ENCODE measurements at places on chromosomes 3 and 15. TPM values are rescaled to one million over a fixed set of nuclear protein-coding genes. Genes with fewer than 3 reads are reported as not detected.

PAK6 gene
- 0.14 TPM for total RNA-seq

ANKUB1 gene
- total RNA-seq = not detected

SCAPER gene
- 3.2 TPM for total RNA-seq

ROPN1 gene
- not detected for total RNA-seq

RETNLB gene
- total RNA-seq = not detected

C2CD4A gene
- 0.02 TPM for total RNA-seq

IL17RD gene
- total RNA-seq = 1.1 TPM

UQCC5 gene
- 85.4 TPM for total RNA-seq

EEFSEC gene
- total RNA-seq = 7.8 TPM

CNTN3 gene
- total RNA-seq = not detected

KBTBD12 gene
- not detected for total RNA-seq

ATP10A gene
- total RNA-seq = 6.8 TPM

STRC gene
- total RNA-seq = 0.09 TPM

PARP9 gene
- total RNA-seq = 4.9 TPM

CFAP91 gene
- total RNA-seq = 0.27 TPM

IL20RB gene
- total RNA-seq = 1.2 TPM

HGD gene
- 13.9 TPM for total RNA-seq

TTLL13 gene
- total RNA-seq = 0.16 TPM

TNNC1 gene
- 1.4 TPM for total RNA-seq

CTXN2 gene
- total RNA-seq = 0.02 TPM

SEMA6D gene
- total RNA-seq = not detected

CYFIP1 gene
- 72.9 TPM for total RNA-seq

KNG1 gene
- not detected for total RNA-seq

NRROS gene
- not detected for total RNA-seq

SLC38A3 gene
- total RNA-seq = not detected

SNTN gene
- not detected for total RNA-seq

SLC30A4 gene
- total RNA-seq = 1.7 TPM

STRA6 gene
- 62.5 TPM for total RNA-seq

SLC12A8 gene
- total RNA-seq = 1.3 TPM

SLC28A1 gene
- not detected for total RNA-seq

CAND2 gene
- 0.26 TPM for total RNA-seq

LSG1 gene
- 35.9 TPM for total RNA-seq

GMNC gene
- total RNA-seq = not detected

GLDN gene
- total RNA-seq = not detected

TIGIT gene
- total RNA-seq = not detected

All from A549 treated with DMSO at 1 μM for 4 hours (cell line).